ENCODE measurements at places on chromosomes 13 and 19.

- no peak for DNase-seq
These were observed 3.8 kb downstream of the MIER2 start for GRCh38 chr19:340620-341385.

GRCh38 chr13:31987535-31988170, 43.9 kb upstream of the FRY start:
- no peak for DNase-seq

DNA sequence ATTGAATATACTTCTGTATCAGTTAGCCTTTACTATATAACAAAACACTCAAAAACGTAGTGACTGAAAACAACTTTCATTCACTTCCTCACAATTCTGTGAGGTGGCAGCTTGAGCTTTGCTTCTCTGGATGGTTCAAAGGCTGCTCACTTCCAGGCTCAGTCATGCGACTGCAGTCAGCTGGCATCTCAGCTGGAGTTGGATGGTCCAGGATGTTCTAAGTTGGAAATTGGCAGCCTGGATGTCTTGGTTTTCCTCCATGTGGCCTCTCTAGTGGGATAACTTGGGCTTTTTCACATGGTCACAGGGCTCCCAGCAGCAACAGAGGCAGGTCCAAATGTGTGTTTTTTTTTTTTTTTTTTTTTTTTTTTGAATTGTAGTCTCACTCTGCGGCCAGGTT, 204.4 kb downstream of the LACC1 start:
- no peak for DNase-seq

GRCh38 chr19:14023404-14024235, 4.3 kb upstream of the RLN3 start:
- DNase-seq, result no peak

DNA sequence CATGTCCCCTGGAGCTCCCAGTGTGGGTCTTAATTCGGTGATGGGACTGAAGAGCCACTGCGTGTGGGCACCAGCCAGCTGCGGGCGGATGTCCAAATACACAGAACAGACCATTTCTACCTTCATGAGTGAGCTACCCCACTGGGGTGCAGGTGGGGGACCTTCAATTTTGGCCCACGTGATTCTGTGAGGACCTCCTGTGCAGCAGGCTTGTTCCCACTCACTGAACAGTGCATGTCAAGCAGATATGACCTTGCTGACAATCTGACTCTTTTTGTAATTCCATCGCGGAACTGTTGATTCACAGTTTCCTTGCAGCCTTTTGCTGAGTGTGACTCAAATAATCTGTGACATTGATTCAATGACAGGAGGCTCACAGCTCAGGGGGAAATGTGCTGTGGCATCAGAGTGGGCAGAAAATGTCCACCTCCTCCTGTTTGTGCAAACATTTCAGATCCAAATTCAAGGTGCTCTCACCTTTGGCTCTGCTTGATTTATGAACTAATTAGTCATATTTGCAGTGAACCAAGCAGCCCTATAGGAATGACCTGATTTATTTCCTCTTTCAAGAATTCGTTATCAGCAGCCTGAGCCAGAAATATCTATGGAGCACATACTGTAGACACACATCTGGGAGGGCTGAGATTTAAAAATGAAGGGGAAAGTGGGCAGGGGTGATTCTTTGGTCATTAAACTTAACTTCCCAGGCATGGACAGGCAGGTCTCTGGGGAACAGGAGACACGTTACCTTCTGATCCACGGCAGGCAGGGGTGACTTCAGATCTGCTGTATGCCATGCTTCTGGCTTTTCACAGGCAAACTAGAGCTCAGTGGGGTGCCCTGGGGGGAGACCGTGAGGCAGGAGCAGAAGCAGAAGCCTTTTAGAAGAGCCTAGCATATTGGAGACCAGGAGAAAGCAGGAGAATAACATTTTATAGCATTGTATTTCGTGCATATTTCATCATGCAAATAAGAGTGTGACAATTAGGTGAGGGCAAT, 170.0 kb upstream of the KL start:
- no peak for DNase-seq

- DNase-seq, result no peak
These were observed 4.7 kb downstream of the AKAP11 start for GRCh38 chr13:42276683-42277082.

- DNase-seq, result peak; percentile 9
These were observed 39.9 kb upstream of the CEACAM8 start for GRCh38 chr19:42634409-42635232.

- DNase-seq, result no peak
These were observed 6.6 kb downstream of the SIGLECL1 start for GRCh38 chr19:51257471-51257870.

DNA sequence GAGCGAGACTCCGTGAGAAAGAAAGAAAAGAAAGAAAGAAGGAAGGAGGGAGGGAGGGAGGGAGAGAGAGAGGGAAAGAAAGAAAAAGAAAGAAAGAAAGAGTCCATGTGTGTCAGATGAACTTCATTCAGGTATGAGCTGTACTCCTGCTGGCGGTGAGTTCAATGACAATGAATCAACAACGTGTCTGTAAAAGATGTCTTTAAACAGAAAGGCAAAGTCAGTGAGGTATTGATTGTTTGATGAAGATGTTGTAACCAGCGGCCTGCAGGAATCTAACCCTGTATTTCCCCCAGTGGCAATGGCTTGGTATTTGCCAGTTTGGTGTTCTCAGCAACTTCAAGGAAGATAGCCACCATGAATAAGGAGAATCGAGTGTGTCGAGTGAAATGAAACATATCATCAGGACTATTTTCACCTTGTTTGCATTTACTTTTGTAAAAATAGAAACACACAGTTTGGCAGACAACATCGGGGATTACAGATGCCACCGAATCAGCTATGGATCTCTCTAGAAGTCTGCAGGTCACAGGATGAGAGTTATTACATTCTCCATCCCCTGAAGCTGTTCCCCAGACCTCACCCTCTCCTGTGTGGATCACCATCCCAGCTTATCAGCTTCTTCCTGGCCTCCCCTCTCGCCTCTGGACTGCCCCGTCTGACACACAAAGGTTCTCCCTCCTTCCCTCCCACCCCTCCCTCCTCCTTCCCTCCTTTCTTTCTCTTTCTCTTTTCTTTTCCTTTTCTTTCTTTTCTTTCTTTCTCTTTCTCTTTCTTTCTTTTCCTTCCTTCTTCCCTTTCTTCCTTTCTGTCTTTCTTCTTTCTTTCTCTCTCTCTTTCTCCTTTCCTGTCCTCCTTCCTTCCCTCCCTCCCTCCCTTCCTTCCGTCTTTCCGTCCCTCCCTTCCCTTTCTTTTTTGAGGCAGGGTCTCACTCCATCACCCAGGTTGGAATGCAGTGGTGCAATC, 8.2 kb upstream of the SBK3 start:
- no peak for DNase-seq

DNA sequence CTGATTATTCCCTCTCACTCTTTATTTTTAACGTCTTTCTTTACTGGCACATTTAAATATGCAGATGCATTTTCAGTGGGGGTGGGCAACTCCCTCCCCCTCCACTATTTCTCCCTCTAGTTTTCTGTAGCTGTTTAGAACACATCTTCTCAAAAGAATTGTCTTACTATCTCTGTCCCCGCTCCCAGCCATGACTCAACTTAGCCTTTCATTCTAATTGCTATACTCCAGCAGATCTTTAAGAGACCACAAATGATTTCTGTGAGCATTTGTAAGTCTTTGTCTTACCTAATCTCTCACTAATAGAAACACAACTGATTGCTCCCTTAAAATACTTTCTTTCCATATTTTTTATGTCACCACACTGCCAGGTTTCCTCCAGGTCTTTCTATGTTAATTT, 350.9 kb downstream of the SPRY2 start:
- no peak for DNase-seq

DNA sequence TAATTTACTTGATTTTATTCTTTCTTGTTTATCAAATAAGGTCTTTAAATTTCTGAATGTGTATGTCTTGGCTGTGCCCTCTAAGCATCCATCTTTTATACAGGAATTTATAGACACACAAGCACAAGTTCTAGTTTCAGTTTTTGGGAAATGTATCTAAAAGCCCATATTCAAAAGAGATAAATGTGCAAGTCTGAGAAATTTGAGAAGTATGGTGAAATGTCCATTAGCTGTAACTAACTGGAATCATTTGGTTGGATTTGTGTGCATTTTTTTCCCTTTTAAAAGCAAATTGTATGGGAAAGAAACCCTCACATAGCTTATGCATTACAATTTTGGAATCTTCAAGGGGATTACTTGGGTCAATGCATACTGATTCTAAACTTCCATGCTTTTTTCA, 532.0 kb downstream of the KLF5 start:
- DNase-seq, result no peak

- DNase-seq, result no peak
These were observed 9.1 kb downstream of the PLD3 start for GRCh38 chr19:40357640-40358039.

- DNase-seq, result no peak
These were observed 11.2 kb upstream of the ARHGEF18 start for GRCh38 chr19:7337380-7338194.

DNA sequence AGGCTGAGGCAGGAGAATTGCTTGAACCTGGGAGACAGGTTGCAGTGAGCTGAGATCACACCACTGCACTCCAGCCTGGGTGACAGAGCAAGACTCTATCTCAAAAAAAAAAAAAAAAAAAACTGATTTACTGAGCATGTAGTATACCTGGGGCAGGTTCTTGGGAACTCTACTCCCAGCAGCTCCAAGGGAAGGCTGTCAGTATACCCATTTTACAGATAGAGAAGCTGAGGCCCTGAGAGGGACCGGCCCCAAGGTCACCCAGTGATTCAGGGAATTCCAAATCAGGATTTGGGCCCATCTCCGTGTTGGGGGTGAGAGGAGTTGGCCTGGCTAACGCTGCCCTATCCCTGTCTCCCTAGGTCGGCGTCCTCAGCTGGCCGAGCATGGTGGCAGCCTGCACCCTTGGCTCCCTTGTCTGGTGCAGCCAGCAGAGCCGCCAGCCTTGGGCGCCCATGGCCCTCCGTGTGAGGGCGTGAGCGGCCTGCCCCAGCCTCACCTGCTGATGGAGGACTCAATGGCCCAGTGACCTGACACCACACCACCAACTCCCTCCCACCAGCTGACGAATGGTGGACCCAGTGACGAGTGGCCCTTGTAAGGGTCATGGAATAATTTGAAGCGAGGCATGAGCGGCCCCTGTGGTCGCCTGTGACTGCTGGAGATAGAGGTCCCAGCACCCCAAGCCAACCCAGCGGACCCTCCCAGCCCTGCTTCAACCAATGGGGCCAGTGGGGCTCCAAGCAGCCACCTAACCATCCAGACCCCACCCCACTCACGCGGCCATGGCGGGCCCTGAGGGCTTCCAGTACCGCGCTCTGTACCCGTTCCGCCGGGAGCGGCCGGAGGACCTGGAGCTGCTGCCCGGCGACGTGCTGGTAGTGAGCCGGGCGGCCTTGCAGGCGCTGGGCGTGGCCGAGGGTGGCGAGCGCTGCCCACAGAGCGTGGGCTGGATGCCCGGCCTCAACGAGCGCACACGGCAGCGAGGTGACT, 2.4 kb downstream of the PIK3R2 start:
- no peak for DNase-seq

DNA sequence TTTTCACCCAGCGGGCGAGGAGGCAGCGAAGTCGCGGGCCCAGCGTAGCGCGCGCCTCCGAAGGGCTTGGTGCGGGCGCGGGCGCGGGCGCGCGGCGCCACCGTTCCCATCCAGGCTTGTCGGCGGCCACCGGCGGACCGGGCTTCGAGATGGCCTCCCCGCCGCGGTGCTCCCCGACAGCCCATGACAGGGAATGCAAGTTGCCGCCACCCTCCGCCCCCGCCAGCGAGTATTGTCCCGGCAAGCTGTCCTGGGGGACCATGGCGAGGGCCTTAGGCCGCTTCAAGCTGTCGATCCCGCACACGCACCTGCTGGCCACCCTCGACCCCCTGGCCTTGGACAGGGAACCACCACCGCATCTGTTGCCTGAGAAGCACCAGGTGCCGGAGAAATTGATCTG, at the start of gene WDR88:
Gene WDR88, plus strand, starts transcription at position 94 of the 400 bp plus-strand sequence. Its CDS starts 56 bp downstream, at position 150.
- DNase-seq, result no peak

DNA sequence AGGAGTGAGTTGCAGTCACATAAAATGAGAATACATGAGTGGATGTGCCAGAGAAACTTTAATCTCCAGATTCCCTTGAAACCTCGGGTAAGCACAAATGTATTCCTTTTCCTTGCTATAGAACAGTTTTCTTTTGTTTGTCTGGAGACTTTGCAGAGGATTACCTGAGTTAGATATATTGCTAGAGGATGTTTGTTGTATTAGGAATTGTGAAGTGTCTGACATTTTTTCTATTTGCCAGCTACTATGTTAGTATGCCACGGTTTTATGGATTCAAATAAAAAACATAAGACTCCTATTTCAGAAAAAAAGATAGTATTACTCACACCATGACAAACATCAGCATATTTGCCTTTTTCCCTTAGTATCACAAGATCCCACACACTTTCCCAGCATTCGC, 844.9 kb upstream of the SLITRK5 start:
- DNase-seq, result no peak

GRCh38 chr13:77492982-77493381, 42.5 kb upstream of the SCEL start:
- DNase-seq, result no peak

GRCh38 chr13:23797276-23797903, 91.8 kb downstream of the MIPEP start:
- no peak for DNase-seq

- DNase-seq, result no peak
These were observed 54.5 kb downstream of the RASA3 start for GRCh38 chr13:114077933-114078325.

GRCh38 chr19:16456652-16457194, 15.0 kb downstream of the EPS15L1 start:
- DNase-seq, result no peak

- no peak for DNase-seq
These were observed 716 bp downstream of the SH2D3A start for GRCh38 chr19:6766357-6767080.

DNA sequence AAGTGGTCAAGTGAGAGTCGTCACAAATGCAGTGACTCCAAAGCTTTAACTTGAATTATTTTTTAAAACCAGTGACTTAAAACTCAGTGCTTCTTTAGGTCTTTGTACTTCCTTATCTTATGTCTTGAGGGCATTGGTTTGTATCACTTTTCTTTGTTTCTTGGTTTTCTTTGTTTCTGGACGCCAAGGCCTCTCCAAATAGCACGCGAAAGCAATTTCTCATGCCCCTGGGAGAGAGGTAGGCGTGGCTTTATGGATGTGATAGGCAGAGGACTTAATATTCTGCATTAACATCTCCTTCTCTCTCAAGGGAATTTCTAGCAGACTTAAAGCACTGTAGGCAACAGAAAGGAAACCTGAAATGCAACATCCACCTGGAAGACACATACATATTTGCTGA, 20.6 kb downstream of the UBE2L5 start:
- DNase-seq, result no peak

GRCh38 chr13:99132295-99132835, 68.3 kb upstream of the UBAC2 start:
- DNase-seq, result no peak

DNA sequence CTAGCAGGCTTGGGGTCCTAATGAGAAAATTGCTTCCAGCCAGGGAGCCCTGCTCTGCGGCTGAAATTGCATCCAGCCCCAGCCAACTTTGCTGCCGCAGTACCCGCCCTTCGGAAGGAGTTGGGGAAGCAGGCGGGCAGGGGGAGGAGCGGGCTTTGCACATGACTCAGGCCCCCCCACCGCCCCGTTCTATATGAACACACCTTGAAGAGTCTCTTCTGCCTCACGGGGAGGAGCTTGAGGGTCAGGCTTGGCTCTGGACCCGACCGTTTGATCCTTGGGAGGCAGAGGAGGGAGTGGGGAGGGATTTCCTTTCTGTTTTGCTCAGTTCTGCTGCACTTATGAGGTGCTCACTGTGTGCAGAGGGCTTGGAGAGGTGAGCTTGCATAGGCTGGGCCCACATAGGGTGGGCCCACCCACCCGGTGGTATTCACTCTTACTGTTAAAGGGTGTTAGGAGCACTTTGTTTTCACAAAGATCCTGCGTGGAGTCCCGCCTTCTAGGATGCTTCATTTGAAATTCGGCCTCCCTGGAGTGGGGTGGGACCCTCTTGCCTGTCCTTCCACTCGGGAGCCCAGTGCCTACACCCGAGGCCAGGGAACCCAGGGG, 46.5 kb downstream of the LYL1 start:
- DNase-seq, result no peak
